Hindlimb muscle (tissue), 1 donor: ENCODE measurements at places on chromosomes 1 and 21.

- no peak for DNase-seq
Observed at GRCh38 chr1:214579183-214579582, 23.8 kb upstream of the CENPF start.

DNA sequence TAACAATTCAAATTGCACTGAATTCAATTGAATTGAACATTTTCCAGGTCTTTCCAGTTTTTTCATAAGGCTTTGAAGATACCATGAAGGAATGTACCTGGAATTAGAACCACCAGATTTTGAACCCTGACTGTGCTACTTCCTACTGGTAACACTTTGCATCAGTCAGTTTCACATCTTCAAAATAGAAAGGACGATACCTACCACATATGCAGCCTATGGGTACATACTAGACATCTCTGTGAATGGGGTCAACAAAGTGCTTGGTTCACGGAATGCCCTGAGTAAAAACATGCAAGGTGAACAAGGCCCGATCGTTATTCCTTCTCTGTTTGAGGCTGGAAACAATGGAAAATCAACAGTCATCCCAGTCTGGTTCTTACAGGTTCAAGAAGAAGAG is 41.2 kb upstream of the WLS start:
- no peak for DNase-seq

- no peak for DNase-seq
Observed at GRCh38 chr21:44453120-44453519, 2.2 kb upstream of the LRRC3 start.

DNA sequence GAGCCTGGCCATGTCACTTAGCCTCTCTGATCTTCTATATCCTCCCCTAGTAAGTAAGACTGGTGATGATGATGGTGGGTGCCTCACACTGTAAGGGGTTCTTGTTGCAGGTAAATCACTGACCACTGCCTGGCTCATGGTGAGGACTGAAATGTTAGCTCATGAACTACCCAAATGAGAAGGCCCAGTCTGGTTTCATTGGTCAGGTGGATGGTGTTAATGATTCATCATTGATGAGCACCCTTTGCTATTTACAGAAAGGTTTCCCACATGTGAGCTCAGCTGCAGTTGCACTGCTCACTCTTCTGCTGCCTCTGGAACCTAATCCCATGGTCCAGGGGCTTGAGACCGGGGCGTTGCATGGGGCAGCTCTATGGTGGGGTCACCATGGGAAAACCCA is 417.7 kb downstream of the PRDM2 start:
- no peak for DNase-seq

GRCh38 chr1:217067642-217068041 is 344.4 kb upstream of the ESRRG start:
- no peak for DNase-seq

DNA sequence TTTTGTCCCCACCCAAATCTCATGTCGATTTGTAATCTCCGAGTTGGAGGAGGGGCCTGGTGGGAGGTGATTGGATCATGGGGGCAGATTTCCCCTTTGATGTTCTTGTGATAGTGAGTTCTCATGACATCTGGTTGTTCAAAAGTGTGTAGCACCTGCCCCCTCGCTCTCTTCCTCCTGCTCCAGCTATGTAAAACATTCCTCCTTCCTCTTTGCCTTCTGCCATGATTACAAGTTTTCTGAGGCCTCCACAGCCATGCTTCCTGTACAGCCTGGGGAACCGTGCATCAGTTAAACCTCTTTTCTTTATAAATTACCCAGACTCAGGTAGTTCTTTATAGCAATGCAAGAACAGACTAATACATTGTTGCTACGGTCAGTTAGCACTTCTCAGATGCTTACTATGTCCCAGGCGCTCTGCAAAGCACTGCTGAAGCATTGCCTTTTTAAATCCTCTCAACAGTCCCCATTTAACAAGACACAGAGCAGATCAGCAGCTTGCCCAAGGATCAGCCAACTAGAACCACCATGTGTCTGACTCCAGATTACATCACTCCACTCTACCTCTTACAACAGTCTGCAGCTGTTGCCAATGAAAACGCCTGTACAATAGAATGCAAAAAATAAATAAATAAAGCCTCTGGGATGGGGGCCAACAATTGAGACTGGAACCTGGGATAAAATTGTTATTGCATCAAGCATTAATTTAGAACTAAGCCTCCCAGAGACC is 52.4 kb upstream of the USP1 start:
- DNase-seq = peak; percentile 65

DNA sequence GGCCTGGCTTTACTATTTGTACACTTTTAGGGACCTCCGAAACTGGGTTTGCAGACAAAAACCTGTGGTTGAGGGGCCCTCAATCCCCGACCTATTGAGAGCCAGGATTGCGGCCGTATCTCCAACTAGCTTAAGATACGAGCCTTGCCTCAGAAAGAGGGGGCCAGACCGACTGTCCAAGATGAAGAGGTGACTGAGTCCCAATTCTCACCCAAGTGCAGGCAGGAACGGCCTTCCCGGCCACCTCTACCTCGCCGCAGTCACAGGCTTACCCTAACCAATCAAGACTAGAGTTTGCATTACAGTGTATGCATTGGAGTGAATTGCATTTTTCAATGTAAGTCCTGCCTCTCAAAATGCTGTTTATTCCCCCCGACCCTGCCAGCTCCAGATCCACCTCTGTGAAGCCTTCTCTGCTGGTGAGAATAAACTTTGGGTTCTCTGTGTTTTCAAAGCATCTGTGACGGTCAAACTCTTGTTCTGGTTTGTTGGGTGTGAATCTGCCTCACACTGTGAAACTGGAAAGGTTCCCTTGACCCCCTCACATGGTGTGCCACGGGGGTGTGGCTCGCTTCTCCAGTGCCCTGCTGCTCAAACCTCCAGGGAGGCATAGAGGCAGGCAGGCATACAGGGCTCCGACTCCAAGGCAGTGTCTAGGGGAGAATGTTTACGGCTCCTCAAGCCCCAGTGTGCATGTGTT is 62.2 kb upstream of the WLS start:
- DNase-seq = no peak

DNA sequence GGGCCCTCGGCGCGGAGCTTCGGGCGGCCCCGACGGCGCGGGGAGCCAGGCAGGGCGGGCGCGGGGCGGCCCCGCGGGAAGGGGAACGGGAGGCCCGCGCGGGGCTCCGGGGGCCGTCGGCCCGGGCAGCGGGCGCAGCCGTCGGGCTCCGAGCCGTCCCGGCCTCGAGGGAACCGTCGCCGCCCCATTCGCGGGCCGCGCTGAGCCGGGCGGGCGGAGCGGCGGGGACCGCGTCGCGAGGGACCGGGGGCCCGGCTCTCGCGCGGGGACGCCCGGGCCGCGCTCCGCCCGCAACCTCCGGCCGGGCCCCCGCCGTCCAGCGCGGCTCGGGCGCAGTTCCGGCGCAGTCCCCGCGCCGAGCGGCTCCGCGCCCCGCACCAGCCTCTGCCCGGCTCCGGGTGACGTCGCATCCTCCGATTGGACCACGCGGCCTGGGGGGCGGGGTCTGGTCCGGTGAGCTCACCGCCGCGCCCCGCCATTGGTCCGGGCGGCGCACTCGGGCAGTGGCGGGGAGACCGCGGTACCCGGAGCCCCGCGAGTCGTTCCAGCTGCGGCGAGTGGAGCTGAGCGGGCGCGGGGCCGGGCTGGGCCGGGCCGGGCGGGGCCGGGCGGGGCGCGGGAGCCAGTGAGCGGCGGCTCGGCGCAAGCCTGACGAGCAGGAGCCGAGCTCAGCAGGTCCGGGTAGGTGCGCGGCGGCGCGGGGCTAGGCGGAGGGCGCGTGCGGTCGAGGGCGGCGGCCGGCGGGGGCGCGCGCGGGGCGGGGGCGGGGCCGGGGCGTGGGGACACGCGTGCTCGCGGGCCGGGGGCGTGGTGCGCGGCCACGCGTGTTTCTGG is 66.7 kb upstream of the VAMP3 start:
- DNase-seq = peak; percentile 95

DNA sequence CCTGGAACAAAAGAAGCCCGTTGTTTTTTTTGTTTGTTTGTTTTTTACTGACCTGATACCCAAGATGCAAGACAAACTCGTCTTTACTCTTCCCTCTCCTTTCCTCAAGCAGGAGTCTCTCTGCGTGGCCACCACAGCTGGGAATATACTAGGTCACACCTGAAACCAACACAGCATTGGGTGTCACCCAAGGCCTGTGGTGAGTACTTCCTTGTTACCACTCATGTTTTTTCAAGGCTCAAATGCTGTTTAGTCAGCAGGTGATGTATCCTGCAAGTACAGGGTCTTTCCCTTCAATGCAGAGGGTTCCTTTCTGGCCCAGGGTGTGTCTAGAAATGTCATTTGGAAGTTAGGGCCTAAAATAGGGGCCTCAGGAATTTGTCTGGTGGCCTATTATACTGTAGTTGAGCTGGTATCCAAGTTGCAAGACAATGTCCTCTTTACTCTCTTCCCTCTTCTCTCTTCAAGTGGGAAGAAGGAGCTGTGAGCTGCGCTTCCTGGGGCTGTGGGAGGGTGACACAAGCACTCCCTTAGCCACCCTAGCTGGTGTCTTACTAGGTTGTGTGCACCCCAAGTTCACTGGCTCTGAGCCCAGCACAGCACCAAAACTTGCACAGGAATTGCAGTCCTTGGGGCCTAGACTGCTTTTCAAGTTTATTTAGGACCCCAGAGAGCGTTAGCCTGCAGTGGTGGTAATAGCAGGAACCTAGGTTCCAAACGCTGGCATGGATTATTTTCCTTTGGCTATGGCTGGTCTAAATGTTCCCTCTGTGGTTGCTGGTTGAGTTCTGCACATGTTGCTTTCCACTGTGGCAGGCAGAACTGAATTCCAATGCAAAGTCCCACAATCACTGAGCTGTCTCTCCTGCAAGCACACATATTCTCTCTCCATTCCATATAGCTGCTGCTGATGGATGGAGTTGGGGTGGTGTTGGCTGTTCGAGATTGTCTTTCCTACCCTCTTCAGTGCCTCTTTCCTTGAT is 91.4 kb upstream of the LYPLAL1 start:
- DNase-seq = no peak

GRCh38 chr1:95086949-95087533 is 14.3 kb upstream of the ALG14 start:
- no peak for DNase-seq

DNA sequence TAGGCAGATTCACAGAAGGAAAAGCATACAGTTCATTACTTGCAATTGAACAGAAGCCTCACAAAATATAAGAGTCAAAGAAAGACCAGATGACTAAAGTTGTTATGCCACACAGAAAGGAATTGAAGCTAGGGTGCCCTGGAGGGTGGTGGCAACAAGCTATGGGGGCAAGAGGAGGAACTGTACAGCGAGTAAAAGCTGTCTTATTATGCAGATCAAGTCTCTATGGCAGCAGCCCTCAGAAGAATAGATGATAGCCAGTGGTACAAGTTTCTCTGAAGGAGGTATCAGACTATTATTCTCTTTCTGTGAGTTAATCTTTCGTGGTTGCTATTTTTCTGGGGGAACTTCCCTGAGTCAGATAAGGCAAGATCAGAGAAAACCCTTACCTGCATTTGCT is 72.2 kb downstream of the C21orf91 start:
- no peak for DNase-seq

- no peak for DNase-seq
Observed at GRCh38 chr1:27806758-27807157, 23.8 kb upstream of the PPP1R8 start.

- peak; percentile 6 for DNase-seq
Observed at GRCh38 chr1:55146781-55147180, 68.4 kb downstream of the USP24 start.

- no peak for DNase-seq
Observed at GRCh38 chr1:62294261-62294660, 25.0 kb downstream of the KANK4 start.

DNA sequence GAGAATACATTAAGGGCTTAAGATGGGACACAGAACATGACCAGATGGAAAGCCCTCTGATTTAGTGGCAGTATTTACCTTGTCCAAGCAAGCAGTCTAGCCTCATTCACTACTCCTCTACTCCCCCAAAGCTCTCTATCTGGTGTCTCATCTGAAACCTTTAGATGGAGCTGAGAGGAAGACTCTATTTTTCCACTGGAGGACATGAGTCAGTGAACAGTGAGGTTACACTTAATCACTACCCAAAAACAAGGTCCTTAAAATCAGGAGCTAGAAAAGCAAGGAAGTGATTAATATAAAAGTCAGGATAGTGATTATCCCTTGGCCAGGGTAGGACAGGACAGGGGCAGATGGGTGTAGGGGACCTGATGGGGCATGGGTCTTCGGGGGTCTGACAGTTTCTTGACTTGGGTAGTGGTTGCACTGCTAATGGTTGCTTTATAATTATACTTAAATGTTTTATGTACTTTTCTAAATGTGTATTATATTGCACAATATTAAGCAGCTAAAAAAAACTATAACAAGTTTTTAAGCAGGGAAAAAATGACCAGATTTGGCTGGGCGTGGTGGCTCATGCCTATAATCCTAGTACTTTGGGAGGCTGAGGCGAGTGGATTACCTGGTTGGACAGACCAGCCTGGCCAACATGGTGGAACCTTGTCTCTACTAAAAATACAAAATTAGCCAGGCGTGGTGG is 3.0 kb downstream of the PTPN22 start:
- no peak for DNase-seq

DNA sequence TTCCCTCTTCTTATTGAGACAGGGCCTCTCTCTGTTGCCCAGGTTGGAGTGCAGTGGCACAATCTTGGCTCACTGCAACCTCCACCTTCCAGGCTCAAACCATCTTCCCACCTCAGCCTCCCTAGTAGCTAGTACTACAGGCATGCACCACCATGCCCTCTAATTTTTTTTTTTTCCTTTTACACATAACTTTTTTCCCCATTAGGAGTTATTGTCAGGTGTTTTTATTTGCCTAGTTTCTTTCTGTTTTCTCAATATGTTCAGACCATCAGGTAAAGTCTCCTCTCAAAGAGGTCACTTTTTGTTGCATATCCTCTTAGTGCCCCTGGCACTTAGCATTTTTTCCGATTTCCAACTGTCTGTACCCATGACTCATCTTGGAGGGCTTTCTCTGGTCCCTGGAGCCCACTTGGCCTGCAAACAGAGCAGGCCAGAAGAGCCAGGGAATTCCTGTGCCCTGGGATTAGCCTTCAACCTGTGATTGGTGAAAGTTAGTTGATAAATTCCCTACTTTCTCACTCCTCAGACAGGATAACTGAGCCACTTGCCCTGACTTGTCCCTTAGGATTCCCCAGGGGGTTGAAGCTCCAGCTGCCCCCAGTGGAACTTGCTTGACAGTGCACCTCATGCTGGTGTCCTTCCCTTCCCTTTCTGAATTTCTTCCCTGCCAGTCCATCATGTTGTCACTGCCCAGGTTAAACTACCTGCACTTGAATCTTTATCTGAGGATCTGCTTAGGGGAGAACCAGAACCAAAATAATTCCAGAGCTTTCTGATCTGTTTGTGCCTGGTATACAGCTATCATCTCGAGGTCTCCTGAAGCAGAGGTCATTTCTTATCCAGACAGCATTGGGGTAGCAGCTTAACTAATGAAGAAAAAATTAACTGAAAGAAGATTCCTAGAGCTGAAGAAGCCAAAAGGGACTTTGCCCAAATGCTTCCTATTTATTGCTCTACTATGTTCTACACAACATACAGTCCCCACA is 2.4 kb downstream of the NTPCR start:
- DNase-seq = no peak

DNA sequence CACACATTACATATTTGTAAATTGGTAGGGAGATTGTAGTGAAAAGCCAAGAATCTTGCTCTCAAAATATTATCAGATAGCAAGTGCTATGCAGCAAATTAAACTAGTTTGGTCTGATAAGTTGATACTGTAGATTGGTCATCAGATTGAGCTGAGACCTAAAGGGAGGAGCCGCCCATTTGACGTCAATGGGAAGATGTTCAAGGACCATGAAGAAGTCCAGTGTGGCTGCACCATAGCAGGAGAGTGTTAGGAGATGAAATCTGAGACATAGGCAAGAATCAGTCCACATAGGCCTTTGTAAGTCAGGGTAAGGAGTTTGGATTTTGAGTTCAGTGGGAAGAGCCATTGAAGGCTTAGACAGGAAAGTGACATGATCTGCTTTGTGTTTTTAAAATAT is 16.3 kb downstream of the ZMPSTE24 start:
- no peak for DNase-seq

- no peak for DNase-seq
Observed at GRCh38 chr1:247833601-247834000, 8.1 kb downstream of the OR11L1 start.
